ENCODE measurements at places on chromosomes 4 and X.
A peak's percentile ranks its signal among the peaks of the same experiment; 100 is the strongest.

DNA sequence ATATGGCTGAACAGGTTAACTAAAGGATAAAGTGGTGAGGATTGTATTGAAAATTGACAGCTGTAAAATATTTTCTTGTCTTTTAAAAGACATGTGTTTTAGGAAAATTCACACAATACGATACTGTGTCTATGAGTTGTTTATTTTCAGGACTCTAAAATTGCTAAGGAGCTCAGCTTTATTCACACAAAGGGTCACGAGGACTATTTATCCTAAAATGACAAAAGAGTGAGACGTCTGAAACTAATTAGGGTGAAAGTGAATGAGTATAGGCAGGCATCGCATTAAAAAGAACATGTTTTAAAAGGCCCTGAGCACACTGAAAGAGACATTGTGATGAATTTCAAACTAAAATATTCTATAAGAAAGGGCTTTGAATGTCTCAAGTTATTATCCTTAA lies 304.7 kb downstream of the SH2D1A start:
- DNase-seq, result no peak

GRCh38 chrX:151754641-151755215 lies 20.2 kb downstream of the CNGA2 start:
- no peak for DNase-seq

- DNase-seq, result no peak
Observed at GRCh38 chrX:20284444-20284843, 17.7 kb upstream of the RPS6KA3 start.

GRCh38 chrX:44344687-44345086 lies 1.2 kb upstream of the EFHC2 start:
- no peak for DNase-seq

DNA sequence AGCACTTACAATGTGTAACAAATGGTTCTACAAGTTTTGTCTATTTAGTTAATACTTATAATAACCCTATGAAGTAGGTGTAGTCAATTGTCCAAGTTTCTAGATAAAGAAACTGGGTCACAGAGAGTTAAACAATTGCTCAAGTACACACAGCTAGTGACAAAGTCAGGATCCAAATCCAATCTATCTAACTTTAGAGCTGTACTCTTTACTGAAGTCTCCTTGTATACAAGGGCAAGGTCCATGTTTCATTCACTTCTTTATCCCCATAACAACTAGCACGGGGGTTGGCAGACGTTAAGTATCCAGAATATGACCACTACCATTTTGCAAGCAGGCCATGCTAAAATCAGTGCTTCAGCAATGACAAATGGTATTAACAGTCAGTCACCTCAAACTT lies 141.0 kb downstream of the CHM start:
- DNase-seq, result no peak

GRCh38 chrX:13432414-13433297 lies 112.8 kb upstream of the ATXN3L start:
- no peak for DNase-seq

DNA sequence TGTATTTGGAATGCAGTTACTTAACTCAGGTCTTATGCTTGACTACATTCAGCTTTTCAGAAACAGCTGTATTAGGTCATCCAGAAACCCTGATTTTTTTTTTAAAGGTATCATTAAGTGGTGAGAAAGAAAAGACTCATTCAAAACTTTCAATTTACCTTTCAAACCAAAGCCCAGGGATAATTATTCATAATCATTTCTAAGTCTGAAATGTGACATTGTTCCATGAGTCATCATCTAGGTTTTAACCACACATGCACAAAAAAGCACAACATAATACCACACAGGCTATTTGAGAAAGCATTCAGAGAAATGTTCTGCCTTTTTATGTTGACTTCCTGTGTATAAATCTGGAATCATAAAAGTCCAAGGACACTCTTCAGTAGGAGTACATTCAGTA lies 288.2 kb downstream of the IL1RAPL2 start:
- DNase-seq, result no peak

GRCh38 chr4:99949034-99949998 lies 759 bp downstream of the H2AZ1 start:
- peak; percentile 81 for DNase-seq

- no peak for DNase-seq
Observed at GRCh38 chr4:149999485-150000074, 78.7 kb upstream of the DCLK2 start.

GRCh38 chr4:72208421-72209075 lies 176.7 kb downstream of the NPFFR2 start:
- no peak for DNase-seq

DNA sequence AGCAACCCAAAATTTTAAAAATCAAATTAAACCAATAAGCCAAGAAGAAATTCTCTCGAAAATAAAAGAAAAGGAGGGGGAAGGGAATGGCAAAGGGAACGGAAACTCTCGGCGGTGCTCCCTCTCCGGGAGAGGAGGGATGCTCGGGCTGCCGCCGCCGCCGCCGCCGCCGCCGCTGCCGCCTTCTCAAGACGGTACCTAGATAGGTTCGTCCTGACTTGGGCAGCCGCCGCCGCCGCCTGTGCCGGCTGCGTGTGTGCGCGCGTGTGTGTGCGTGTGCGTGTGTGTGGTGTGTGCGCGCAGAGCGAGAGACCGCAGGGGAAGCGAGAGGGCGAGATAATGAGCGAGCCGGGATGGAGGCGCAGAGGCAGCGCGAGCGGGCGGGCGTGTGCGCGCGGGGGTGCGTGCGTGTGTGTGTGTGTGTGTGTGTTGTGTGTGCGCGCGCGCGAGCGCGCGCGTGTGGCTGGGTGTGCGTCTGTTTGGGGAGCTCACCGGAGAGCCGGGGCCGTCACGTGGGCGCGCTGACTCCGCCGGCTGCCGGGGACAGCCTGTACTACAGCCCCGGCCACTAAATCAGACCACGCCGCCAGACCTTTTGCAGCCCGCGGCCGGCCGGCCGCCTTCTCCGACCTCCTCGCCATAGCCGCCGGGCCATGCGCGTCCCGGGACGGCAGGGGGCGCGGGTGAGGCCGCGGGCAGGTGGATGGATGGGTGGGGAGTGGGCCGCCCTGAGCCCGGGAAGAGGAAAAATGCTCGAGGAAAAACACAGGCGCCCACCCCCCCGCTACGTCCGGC lies 111.6 kb downstream of the DHX15 start:
- DNase-seq, result peak; percentile 56

GRCh38 chr4:82578935-82579334 lies 17.1 kb upstream of the TMEM150C start:
- no peak for DNase-seq

DNA sequence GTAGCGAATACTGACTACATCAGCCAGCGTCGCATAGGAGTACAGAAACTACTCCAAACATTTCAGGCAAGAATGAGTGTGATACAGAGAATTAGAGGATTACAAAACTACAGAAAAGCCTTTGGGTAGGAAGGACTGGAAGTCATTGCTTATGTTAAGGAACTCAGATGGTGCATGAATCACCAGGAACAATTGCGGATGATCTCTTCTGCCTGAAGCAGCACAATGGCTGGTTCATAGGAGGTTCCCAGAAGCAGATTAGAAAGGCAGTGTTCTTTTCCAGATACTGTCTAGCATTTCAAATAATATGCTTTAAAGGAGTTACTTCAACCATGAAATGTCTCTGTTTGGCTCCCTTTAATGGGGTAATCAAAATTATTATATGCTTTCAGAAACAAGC lies 42.5 kb upstream of the MAP9 start:
- no peak for DNase-seq

DNA sequence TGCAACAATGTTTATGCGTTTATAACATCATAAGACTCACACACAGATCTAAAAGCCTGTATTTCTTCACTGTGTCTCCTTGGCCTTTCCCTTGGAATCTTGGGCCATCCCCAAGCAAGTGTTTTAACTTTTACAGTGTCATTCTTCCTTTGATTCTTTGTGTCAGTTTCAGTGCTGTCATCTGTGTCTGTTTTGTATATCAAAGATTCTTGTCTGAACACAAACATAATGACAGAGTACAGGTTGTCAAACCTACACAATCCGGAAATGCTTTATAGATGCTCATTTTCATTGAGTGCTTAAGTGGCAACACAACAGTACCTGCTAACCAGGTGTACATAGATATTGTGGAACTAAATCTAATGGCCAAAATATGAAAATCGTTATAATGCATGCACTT lies 1500.0 kb downstream of the TECRL start:
- no peak for DNase-seq

All from activated effector memory CD4-positive, alpha-beta T cell treated with Interleukin-2 at 50 U/mL for 16 hours (primary cell).